Hypothalamus (tissue), 51 donors: ENCODE measurements at places on chromosomes 13 and 19.

- DNase-seq: no peak
These were observed 533 bp downstream of the LRCH1 start for GRCh38 chr13:46553521-46553885.

- no peak for DNase-seq
These were observed 7.3 kb downstream of the FGF22 start for GRCh38 chr19:646779-647565.

GRCh38 chr13:83536941-83537340 is 345.3 kb downstream of the SLITRK1 start:
- no peak for DNase-seq

DNA sequence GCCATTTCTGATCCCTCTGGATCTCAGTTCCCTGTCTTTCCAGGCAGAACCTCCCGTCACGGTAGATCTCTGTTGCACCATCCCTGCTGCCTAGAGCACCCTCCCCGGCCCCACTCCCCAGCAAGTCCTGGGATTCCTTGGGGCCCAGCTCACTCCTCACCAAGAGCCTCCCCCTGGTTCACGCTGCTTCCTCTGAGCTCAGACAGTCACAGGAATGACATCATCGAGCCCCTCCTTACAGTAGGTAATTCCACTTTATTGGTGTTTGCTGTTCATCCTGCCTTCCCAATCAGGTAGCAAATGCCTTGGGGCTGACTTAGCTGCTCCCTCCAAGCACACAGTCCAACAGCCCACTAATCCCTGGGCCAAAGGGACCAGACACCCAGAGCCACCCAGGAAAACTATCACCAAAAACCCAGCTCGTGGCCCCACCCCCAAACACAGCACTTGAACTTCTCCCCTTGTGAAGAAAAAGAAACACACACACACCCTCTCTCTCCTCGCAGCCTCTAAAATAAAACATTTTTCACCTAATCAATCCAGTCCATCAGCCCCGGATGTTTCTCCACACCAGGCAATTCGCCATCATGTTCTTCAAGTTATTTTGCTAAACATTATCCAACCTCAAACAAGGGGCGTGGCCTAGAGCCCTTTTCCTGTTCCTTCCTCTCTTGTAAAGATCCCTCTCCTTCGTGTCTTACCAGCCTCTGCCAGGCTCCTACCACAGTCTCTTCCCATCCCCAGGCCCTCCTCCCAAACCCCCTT is 2.5 kb downstream of the NAPA start:
- DNase-seq: no peak

DNA sequence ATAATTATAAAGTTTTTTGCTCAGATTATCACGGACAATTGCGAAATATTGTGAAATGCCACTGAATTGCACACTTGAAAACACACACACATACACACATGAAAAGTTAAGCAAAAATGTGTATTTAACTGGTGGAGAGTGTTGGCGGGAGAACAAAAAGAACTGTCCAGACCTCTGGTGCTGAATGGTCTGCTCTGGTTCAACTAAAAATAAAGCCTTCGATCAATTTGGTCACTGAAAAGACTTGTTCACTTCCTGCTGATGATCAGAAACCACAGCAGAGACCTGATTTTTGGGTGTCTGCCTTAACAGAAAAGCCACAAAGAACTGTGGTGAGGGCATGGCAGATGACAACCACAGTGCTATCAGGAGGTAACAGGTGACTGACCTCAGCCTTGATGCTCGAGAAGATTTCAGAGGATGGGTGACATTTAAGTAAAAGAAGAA is 4.0 kb upstream of the IGFL1 start:
- no peak for DNase-seq

DNA sequence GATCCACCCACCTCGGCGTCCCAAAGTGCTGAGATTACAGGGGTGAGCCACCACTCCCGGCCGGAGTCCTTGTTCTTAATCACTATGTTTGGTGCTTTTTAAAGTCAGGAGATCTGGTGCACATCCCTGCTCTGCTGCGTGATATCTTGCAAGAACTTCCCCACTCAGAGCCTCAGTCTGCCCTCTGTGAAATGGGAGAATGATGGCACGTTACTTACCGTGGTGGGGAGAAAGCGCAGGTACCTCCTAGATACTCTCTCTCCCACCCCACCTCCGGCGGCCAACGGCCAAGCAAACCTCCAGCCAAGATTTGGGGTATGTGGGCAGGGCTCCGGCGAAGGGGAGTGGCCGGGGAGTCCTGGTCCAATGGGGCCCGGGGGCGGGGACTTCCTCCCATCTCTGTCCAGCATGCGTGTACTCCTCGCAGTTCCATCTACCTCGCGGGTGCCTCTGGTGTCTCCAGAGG is at the start of gene RYR1:
Gene RYR1 (plus strand): TSS at position 424 of the 466 bp plus-strand sequence. CDS start 139 bp downstream, outside the sequence.
- DNase-seq: no peak

DNA sequence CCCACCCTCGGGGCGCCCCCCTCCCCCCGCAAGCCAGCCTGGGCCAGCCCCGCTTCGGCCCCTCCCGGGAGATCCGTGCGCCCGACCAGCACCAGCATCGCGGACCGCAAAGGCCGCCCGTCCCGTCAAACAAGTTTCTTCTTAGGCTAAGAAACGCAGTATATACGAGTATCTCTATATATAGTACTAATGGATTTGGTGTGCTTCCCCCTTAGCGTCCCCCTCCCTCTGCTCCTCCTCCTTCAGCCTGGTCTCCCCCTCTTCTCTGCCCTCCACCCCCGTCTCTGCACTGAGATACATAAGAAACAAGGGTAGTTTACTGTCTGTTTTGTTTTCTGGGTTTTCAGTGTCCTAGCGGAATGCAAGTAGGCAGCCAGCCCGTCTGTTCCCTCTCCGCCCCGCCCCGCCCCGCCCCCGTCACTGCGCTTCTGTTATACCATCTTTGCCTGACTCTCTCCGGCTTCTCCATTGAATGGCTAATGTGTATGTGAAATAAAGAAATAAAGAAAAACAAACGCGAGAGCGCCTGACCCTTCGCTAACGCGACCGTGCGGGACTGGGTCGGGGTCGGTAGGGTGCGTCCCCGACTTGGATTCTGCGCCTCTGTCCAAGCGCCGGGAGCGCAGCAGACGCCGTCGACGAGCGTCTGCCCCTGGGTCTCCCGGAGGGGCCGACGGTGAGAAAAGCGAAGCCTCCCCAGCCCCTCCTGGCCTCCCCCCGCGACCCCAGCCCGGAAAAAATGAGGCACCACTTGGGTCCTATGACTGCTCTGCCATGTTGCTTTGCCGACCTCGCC is 4.2 kb downstream of the LYL1 start:
- no peak for DNase-seq

- no peak for DNase-seq
These were observed 1.7 kb downstream of the KLF5 start for GRCh38 chr13:73060251-73061160.

- no peak for DNase-seq
These were observed 430.2 kb downstream of the KCTD12 start for GRCh38 chr13:76455960-76456359.

- no peak for DNase-seq
These were observed 87.4 kb downstream of the SLC15A1 start for GRCh38 chr13:98664924-98665637.

DNA sequence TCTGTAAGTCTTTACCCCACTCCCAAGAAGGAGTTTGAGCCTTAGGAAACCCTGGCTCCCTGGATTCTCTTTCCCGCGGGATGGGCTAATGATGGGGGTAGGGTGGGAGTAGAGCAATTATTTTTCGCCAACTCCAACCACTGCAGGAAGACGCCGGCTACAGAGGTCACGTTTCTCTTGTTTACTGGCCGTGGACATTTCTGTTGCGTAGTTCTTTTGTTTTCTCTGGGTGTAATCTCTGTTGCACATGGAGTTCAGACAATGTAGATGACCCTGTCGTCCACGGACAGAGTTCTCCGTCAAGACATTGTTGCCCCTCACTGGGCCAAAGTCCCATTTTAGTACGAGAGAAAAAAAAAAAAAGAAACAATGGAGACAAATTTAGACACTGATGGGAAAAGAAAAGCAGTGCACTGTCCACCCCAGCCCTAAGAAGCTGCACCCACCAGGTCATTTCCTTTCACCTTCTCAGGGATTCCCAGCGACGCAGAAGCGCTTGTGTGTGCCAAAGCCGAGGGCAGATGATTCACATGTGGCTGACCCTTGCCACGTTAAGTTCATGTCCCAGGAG is 133.9 kb upstream of the ARGLU1 start:
- no peak for DNase-seq

- peak; percentile 66 for DNase-seq
These were observed at the start of gene SMAD9 for GRCh38 chr13:36919833-36920615. SMAD9 (minus strand) TSS chr13:36920238; CDS start chr13:36879689, 40,549 bp downstream.
